NCI-H187 (cell line): ENCODE measurements at places on chromosomes 5 and 9.

GRCh38 chr5:52863715-52864290 lies 76.1 kb downstream of the ITGA1 start:
- DNase-seq: no peak

DNA sequence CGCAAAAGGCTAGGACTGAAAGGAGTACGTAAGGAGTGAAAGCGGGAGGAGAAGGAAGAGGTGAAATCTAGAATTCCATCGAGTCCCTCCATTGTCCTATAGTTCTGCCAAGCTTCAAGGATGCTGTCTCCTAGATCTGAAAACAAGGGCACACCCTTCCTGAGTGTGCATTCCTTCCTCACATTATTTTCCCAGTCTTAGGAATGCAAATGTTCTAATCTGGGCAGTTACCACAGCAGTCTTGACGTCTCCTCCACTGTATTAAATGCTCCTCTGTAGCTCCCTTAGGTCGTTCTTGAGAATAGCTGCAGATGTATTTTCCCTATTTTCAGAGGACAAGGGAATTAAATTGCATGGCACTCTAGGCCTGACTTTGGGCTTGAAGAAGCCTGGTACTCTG lies 127.6 kb downstream of the SLIT3 start:
- DNase-seq: no peak

DNA sequence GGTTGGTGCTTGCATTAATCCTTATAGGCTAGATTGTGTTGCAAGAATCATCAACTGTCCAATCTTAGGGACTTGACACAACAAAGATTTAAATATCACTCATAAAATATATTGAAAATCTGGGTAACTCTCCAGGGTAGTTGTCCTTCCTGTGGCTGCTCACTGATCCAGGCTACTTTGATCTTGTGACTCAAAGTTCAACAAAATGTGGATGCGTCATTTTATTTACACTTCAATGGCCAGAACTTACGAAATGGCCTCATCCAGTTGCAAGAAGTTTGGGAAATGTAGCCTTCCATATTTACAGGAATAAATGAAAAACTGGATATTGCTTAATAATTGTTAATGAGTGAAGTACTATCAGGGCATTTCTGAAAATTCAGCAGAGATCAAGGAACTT lies 235.5 kb upstream of the ACTBL2 start:
- no peak for DNase-seq

DNA sequence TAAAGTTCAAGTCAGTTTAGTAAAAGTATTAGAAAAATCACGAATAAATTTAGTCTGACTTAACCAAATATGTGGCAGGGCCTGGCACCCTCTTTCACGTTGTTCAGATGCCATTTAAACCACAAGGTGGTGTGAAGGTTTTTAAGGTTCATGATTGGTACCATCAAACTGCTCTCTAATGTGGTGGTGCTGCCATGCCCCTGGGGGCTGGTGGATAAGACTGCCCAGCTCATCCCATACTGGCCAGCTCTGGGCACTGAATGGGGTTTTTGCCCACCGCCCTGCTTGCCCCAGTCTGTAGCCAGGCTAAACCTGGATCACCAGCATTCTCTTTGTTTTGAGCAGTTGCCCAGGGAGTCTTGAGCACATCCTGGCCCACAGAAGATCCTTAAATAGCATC lies 159.3 kb downstream of the GABBR2 start:
- DNase-seq: no peak

DNA sequence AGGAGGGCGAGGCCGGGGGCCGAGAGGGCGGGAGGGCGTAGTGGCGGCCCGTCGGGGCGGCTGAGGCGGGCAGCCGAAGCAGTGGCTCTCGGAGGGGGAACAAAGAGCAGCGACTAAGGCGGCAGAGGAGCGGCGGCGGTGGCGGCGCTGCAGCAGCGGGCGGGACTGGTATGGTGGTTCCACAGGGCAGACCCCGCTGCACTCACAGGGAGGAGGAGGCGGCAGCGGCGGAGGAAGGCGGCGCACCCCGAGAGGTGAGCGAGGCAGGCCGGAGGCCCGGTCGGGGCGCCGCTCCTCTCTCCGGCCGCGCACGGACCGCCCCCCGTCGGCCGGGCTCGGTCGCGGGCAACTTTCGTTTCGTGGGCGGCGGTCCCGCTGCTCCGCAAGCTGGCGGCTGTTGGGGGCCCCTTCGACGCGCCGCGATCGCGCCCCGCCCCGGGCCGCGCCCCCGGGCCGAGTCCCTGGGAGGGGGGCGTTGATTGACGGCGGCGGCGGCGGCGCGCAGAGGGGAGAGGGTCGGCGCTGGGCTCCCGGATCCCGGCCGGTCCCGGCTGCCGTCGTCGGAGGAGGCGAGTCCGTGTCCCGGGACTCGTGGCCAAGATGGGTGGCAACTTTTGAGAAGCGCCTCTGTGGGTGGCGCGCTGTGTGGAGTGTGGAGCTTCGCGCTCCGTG lies 467 bp downstream of the CNOT6 start:
- DNase-seq: no peak

DNA sequence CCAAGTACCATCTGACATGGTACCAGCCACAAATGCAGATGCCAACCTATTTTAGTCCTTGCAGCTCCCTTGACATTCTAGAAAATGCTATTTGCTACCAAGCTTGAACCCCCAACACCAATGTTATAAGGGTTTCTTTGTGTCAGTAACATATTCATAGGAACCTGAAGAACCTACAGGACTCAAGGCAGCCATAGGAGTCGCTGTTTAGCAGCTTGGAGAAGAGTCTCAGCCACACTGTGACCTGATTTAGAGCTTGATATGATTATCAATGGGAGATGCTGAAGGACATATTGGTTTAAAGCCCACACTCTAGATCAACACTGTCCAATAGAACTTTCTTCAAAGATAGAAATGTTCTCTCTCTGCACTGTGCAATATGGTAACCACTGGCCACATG lies 6.4 kb upstream of the ZFR start:
- DNase-seq: no peak

- DNase-seq: no peak
Measured at GRCh38 chr5:27479859-27480258, 441.5 kb upstream of the CDH9 start.

GRCh38 chr9:104808035-104808614 lies 44.2 kb downstream of the NIPSNAP3B start:
- DNase-seq: no peak

GRCh38 chr5:112192866-112193265 lies 226.2 kb downstream of the EPB41L4A start:
- DNase-seq: no peak

GRCh38 chr5:102545175-102545574 lies 46.4 kb upstream of the SLCO6A1 start:
- DNase-seq: no peak

GRCh38 chr9:135340143-135340655 lies 139.4 kb upstream of the PPP1R26 start:
- DNase-seq: no peak

GRCh38 chr9:13857521-13857920 lies 456.4 kb downstream of the NFIB start:
- DNase-seq: no peak

- DNase-seq: no peak
Measured at GRCh38 chr5:172544371-172545095, 90.2 kb upstream of the SH3PXD2B start.

DNA sequence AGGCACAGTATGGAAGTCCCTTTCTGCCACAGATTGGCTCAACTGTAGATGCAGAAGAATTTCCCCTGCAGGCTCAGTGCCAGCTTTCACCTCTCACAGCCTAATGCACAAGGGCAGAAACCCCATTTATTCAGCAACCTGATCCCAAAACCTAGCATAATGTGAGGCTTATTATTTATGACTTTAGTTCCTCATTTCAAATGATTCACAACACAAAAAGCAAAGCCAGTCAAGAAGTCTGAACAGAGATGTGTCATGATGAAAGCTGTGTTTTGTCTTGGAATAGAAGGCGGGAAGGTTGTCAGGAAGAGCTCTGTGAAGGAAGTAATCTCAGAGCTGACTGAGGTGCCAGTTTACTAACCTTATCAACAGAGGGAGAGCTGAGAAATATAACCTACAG lies 369.7 kb downstream of the LRRC70 start:
- no peak for DNase-seq

- no peak for DNase-seq
Measured at GRCh38 chr9:129889941-129890717, 54.9 kb downstream of the USP20 start.

DNA sequence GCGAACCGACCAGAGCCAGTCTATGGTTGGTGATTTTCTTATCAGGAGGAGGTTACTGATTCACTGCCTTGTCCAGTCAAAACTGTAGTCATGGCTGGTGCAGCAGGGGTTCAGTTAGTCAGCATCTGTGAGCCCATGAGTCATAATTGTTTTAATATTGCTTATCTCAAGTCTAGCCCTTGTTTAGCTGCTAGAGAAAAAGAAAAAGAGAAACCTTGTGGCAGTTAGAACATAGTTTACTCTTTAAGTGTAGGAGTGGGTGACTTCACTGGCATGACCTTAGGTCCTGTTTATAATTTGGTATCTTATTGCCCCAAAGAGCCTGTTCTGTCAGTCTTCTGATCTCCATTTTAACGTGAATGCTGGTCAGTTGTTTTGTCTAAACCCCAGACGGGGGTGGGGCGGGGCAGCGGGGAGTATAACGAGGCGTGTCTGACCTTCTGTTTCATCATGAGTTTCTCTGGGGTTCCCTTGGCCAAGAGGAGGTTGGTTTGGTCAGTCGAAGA lies 76.9 kb upstream of the NFIL3 start:
- no peak for DNase-seq

DNA sequence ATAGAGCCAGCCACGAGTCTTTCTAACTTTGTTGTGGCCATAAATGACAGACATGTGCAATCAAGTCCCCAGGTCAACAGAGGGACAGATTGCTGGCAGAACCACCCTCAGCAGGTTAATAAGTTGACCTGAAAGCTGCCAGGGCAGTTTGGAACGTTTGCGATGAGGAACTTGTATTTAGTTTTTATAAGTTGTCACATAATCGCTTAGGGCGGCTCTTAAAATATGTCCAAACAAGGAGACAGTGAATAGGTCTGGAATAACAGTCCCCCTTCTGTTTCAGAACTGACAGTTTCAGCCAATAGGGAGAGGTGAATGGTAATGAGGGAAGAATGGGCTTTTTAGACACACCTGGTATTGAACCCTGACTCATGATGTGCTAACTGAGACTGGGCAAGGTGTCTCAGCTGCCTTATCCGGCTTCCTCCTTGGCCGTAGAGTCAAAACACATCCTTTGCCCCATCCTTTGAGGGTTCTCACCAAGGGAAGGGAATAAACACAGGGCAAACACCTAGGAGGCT lies 33.6 kb upstream of the GABRP start:
- no peak for DNase-seq

- DNase-seq: no peak
Measured at GRCh38 chr9:75657015-75657414, 233.5 kb upstream of the PCSK5 start.

DNA sequence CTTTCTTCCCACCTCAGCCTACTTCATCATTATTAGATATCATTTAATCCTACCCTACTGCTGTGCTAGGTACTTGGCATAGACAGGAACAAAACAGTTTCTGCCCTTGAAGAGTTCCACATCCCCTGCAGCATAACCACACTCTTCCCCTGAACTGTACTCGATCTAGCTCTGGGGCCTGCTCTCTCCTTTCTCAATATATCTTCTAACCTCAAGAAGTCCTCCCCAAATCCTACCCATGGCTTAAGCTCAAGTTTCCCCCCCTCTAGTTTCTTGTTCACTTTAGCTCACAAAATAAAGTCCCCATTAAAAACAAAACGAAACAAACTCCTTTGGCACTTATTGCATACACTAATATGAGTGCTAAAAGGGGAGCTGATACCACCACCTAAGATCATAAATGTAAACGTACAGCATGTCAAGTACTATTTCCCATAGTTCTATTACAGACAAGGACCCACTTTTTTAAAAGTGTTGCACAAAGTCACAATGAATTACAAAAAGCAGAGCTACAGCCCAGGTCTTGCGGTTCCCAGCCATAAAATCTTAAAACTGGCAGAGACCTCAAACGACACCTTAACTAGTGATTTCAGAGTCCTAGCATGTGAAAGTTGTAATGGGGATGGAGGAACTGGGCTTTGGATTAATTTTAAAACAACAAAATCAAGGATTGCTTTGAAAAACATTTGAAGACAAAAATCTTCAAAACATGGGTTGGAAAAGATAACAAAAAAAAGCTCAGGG lies 80.7 kb downstream of the PTPDC1 start:
- DNase-seq: no peak

GRCh38 chr5:68545636-68546295 lies 330.2 kb downstream of the PIK3R1 start:
- DNase-seq: peak; percentile 50

GRCh38 chr5:110909415-110909814 lies 162.1 kb upstream of the TSLP start:
- DNase-seq: no peak

- no peak for DNase-seq
Measured at GRCh38 chr9:117936185-117937130, 232.3 kb downstream of the TLR4 start.

GRCh38 chr9:14271093-14271673 lies 42.8 kb downstream of the NFIB start:
- DNase-seq: no peak

DNA sequence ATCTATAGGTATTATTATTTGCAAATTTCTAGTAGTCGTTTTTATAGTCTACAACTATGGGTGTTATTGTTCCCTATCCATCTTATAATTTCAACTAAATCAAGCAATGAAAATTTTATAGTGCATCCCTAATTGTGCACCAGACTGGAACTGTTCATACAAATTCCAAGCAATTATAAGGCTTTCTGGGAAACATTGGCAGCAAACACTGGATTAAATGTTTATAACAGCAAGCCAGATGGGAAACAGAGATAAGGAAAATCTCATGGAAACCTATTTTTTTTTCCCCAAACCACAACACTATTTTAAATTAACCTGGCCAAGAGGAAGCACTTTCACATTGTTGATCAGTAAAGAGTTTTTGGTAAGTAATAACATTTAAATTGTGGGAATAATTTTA lies 524.3 kb downstream of the RASEF start:
- no peak for DNase-seq

- no peak for DNase-seq
Measured at GRCh38 chr9:37290366-37290939, 132.0 kb upstream of the GRHPR start.

DNA sequence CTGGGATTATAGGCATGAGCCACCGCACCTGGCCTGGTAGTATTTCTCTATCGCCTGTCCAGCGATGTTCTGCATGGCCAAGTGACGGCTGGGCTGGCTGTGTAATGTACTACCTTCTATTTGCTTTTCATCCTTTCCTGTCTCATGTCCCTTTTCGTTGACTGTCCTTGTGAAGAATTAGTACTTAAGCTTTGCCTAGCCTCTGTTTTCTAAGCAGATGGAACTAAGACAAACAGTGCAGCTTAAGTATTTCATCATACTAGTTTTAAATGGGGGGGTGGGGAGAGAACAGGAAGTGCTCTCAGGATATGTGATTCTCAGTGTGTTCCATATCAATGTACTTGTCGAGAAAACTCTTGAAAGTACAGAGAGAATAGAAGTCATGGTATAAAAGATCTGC lies 31.7 kb upstream of the CCL21 start:
- DNase-seq: no peak

GRCh38 chr9:73871636-73872035 lies 625.5 kb upstream of the RORB start:
- DNase-seq: no peak
